ENCODE measurements at places on chromosomes 5 and 9.

DNA sequence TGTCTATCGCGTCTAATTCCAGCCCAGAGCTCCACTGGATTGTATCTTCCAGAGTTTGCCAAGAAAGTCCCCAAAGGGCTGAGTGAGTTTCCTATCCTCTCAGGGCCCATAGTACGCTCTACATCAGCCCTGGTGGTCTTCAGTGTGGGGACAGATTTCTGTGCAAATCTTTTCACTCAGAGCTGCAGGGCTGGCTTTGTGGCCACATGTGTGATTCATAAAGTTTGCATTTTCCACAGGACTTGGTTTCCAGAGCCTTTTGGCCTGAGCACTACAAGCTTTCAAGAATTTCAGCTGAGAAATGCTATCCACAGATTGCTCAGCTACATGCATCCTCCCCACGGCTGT lies 76.7 kb upstream of the CXCL14 start:
- no peak for DNase-seq

GRCh38 chr5:172455511-172456061 lies 1.3 kb upstream of the SH3PXD2B start:
- DNase-seq: no peak

GRCh38 chr9:114690308-114690707 lies 8.3 kb upstream of the TEX48 start:
- no peak for DNase-seq

DNA sequence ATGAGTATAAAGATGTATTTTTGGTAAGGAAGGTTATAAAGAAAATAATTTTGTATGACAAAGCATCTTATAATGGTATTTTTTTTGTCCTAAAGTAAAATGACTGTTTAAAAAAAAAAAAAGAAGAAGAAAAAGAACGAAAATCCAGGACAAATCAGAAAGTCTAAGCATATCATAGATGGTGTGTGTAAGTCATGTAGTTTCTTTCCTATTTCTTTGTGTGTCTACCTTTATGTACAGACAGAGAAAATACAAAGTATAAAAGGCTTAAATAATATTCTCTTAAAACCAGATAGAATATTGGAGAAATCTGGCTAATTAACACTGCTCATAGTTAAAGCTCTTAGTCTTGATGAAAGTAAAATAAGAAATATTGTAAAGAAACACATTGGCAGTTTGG lies 7.7 kb downstream of the RIGI start:
- no peak for DNase-seq

DNA sequence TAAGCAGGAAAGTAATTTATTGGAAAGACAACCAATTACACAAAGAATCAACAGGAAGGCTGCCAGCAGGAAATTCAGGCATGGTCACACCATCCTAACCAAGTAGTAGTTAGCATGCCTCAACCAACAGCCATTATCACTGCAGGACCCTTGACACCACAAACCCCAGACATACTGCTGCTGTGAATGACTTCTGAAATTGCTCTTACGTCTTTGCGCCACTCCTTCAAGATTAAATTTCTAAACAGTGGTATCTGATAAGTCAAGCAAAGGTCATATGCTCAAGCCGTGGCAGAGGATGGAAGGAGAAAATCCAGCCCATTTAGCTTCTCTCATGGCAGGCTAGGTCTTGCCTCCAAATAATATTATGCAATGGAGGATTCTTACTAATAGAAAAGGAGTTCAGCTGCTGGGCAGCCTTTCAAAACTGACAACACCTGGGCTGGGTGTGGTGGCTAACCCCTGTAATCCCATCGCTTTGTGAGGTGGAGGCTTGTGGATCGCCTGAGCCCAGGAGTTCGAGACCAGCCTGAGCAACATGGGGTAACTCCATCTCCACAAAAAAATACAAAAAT lies 5.0 kb upstream of the PTGER4 start:
- DNase-seq: no peak

GRCh38 chr5:27316271-27316650 lies 277.9 kb upstream of the CDH9 start:
- no peak for DNase-seq

Data from effector CD8-positive, alpha-beta T cell (primary cell).